M059J (cell line): ENCODE measurements at places on chromosomes 7 and 10. TPM values are rescaled to one million over a fixed set of nuclear protein-coding genes. Genes with fewer than 3 reads are reported as not detected.

The NUTM2A gene
- total RNA-seq: 0.20 and 2.4 TPM in 2 replicates

The GCK gene
- not detected in 2 replicates for total RNA-seq

The ASB10 gene
- total RNA-seq: not detected in 2 replicates

The ASL gene
- 39.1 and 39.9 TPM in 2 replicates for total RNA-seq

The TRIM50 gene
- total RNA-seq: not detected in 2 replicates

The KEL gene
- total RNA-seq: 3.9 TPM in 1 of 2 replicates, not detected in the other

The FAM20C gene
- total RNA-seq: 143 and 300 TPM in 2 replicates

The CALML3 gene
- total RNA-seq: not detected in 2 replicates

The AOAH gene
- 2.6 and 3.0 TPM in 2 replicates for total RNA-seq

The MALSU1 gene
- 93.4 and 148 TPM in 2 replicates for total RNA-seq

The VIPR2 gene
- not detected in 2 replicates for total RNA-seq

The ADCYAP1R1 gene
- total RNA-seq: not detected in 2 replicates

The CCDC172 gene
- total RNA-seq: not detected in 2 replicates

The TRIM74 gene
- total RNA-seq: not detected in 2 replicates

The KCP gene
- total RNA-seq: not detected in 2 replicates

The LRRC17 gene
- total RNA-seq: 84.3 and 108 TPM in 2 replicates

The NYAP1 gene
- total RNA-seq: 0.02 TPM in 1 of 2 replicates, not detected in the other

The ADCK2 gene
- total RNA-seq: 14.2 and 22.0 TPM in 2 replicates
